ENCODE measurements at places on chromosomes 2 and 18.

- H3K4me3 ChIP-seq: no peak overlapping the region
- H3K27ac ChIP-seq: no peak overlapping the region
- DNase-seq: no peak
Observed at GRCh38 chr2:198961547-198961946, 496.2 kb downstream of the SATB2 start.

DNA sequence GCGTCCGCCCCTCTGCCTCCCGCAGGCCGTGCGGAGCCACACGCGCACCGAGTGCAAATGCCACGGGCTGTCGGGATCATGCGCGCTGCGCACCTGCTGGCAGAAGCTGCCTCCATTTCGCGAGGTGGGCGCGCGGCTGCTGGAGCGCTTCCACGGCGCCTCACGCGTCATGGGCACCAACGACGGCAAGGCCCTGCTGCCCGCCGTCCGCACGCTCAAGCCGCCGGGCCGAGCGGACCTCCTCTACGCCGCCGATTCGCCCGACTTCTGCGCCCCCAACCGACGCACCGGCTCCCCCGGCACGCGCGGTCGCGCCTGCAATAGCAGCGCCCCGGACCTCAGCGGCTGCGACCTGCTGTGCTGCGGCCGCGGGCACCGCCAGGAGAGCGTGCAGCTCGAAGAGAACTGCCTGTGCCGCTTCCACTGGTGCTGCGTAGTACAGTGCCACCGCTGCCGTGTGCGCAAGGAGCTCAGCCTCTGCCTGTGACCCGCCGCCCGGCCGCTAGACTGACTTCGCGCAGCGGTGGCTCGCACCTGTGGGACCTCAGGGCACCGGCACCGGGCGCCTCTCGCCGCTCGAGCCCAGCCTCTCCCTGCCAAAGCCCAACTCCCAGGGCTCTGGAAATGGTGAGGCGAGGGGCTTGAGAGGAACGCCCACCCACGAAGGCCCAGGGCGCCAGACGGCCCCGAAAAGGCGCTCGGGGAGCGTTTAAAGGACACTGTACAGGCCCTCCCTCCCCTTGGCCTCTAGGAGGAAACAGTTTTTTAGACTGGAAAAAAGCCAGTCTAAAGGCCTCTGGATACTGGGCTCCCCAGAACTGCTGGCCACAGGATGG, 7.1 kb upstream of the WNT10A start:
- DNase-seq: no peak
- H3K27me3 ChIP-seq: no peaks in the 10 kb centered on the region
- H3K36me3 ChIP-seq: no peaks in the 10 kb centered on the region
- peaks cover 7% of the 10 kb centered on the region for H3K4me1 ChIP-seq
- no peak overlapping the region for H3K27ac ChIP-seq
- no peak overlapping the region for H3K4me3 ChIP-seq

- no peak for DNase-seq
- H3K27ac ChIP-seq: no peak overlapping the region
- H3K4me3 ChIP-seq: no peak overlapping the region
- no peaks in the 10 kb centered on the region for H3K4me1 ChIP-seq
- H3K27me3 ChIP-seq: no peaks in the 10 kb centered on the region
Observed at GRCh38 chr18:29160170-29160569, 983.2 kb upstream of the CDH2 start.

GRCh38 chr2:174939046-174939445, 66.1 kb downstream of the CHN1 start:
- H3K27ac ChIP-seq: no peak overlapping the region
- H3K27me3 ChIP-seq: no peaks in the 10 kb centered on the region
- no peaks in the 10 kb centered on the region for H3K4me1 ChIP-seq
- DNase-seq: no peak
- no peak overlapping the region for H3K4me3 ChIP-seq

- no peak overlapping the region for H3K4me3 ChIP-seq
- H3K36me3 ChIP-seq: no peaks in the 10 kb centered on the region
- no peaks in the 10 kb centered on the region for H3K27me3 ChIP-seq
- DNase-seq: peak; percentile 76
- no peaks in the 10 kb centered on the region for H3K4me1 ChIP-seq
Observed at GRCh38 chr18:903701-904100, 970 bp upstream of the ADCYAP1 start.

GRCh38 chr18:31192086-31192776, 29.6 kb upstream of the DSC1 start:
- no peaks in the 10 kb centered on the region for H3K4me1 ChIP-seq
- no peak overlapping the region for H3K4me3 ChIP-seq
- no peak overlapping the region for H3K27ac ChIP-seq
- DNase-seq: no peak

Measured in DND-41 (cell line).